Inflammatory macrophage treated with lipopolysaccharide for 4 hours (primary cell): ENCODE measurements at places on chromosomes 13 and 19.

DNA sequence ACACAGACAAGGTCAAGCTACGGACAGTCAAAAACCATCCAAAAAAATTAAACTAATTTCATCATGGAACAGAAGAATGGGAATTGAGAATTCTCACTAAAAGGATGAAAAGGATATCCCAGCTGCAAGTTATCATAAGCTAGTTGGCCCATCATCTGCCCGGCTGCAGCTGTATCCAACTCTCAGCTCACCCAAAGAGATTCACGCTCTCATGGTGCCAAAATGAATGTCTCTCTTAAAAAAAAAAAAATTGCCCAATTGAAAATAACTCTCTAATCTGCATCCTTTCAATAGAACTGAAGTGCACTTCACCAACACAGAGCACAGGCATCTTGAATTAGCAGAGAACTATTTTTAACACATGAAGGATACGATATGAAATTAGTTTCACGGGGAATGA lies 20.0 kb downstream of the ENOX1 start:
- DNase-seq: no peak

DNA sequence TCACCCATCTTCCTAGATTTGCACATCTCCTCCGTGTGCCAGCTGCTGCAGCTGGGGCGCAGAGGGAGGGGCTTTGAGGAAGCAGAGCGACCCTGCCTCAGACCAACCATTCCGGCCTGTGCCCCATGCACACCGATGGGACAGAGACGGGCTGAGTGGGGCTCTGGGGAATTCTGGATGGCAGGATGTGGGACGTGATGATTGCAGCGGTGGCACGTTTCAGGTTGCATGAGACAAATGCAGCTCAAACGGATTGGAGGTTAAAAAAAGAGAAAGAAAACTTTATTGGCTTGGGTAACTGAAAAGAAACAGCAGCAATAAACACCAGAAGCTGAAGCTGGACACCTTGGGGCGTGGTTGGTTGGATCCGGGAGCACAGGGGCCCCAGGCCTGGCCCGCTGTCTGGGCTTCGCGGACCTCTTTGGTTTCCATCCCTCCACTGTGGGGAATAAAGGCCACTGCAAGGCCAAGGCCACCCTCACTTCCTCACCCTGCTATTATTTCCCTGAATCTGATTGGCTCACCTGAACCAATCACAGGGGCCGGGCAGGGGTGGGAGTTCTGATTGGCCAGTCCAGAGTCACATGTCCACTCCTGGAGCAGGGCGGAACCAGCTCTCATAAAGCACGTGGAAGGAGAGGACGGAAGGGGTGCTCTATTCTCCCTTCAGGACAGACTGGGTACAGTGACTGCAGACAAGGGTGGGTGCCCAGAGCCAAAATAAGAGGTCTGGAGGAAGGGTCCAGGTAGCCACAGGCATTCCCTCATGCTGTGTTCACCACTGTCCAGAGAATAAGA lies 6.1 kb upstream of the ZNF787 start:
- DNase-seq: no peak

DNA sequence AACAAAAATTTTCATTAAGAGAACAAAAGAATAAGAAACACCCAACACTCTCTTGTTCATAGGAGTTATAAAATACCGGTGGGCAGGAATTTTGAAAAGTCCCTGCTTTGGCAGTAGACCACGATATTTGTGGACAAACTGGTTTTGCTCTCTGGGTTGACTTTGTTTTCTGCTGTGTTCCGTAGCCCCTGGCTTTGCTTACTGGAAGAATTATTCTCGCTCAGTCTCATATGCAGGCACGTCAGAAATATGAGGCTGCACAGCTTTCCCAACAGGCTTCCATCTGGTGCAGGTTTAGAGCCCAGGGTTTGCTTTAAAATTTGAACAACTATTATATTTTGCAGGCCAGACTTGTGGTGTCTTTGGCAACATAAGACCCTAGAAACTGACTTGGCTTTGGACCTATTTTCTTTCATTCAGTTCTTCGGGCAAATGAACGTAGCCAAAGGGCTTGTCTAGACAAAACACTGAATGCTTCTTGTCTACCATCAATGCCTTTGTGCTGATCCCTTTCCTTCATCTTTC lies 2012.6 kb downstream of the PCDH9 start:
- DNase-seq: no peak

DNA sequence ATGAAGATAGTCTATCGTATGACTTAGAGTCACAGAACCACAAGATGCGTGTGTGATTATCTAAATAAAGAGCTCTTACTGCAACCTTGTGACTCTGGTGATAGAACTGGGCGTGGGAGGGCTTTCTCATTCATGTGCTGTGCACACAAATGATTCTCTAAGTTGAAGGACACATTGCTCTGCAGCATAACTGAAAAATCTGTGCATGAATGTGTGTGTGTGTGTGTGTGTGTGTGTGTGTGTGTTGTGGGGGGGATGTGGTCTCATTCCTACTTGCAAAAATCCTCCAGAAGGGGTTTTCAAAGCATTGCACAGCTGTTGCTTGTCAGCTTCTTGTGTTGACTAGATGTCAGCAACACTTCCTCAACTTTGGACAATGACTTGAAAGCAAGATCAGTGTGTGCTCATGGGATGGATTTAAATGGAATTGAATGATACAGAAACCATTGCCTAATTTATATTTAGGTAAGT lies 22.4 kb downstream of the LRCH1 start:
- DNase-seq: peak; percentile 91

- no peak for DNase-seq
These were observed 3.7 kb upstream of the C2CD4C start for GRCh38 chr19:412356-413355.

DNA sequence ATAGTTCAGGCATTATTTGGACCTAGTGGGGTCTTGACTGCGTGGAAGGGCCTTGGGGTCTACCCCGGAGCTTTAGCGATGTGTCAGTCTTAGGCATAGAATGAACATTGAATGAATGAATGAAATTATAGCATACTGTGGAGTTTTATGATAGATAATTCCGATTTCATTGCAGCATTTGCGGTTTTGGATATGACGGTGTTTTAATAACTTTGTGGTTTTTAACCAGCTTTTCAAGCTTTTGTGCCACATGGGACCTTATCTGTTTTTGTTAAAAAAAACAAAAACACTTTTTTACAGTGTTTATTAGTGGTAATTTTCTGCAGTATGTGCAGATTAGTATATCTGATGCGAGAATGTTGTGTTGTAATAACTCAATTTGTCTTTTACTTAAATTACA lies 696 bp downstream of the NUP58 start:
- DNase-seq: no peak

DNA sequence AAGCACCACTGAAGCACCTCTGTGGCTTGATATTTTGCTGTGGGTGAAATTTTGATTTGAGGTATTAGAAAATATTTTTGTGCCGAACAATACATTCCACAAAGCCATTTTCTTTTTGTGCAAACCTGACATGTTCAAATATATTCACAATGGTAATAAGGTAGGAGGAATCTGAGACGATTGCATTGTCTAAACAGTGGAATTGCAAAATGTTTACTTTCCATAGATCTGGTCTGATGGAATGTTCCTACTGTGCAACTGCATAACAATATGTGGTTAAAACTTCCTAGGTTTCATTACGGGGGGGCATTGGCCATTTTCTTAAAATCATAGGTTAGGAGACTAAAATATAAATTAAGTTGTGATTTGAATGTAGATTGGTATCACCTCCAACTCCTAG lies 42.7 kb upstream of the AKAP11 start:
- no peak for DNase-seq

- peak; percentile 55 for DNase-seq
These were observed 10.6 kb upstream of the CEACAM4 start for GRCh38 chr19:41637484-41637883.

- DNase-seq: peak; percentile 60
These were observed 710 bp upstream of the BTBD2 start for GRCh38 chr19:2016041-2016807.

DNA sequence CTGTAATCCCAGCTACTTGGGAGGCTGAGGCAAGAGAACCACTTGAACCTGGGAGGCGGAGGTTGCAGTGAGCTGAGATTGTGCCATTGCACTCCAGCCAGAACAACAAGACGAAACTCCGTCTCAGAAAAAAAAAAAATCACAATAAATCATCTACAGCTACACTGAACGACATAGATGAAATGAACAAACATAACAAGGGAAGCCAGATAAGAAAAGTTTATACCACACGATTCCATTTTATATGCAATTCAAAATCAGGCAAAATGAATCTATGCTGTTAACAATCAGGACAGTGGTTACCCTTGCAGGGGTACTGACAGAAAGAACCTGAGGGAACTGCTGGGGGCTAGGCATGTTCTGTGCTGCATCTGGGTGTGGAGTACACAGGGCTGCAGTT lies 5.7 kb downstream of the XRCC1 start:
- DNase-seq: no peak

- DNase-seq: no peak
These were observed 153.5 kb upstream of the ZNF507 start for GRCh38 chr19:32191921-32192320.

DNA sequence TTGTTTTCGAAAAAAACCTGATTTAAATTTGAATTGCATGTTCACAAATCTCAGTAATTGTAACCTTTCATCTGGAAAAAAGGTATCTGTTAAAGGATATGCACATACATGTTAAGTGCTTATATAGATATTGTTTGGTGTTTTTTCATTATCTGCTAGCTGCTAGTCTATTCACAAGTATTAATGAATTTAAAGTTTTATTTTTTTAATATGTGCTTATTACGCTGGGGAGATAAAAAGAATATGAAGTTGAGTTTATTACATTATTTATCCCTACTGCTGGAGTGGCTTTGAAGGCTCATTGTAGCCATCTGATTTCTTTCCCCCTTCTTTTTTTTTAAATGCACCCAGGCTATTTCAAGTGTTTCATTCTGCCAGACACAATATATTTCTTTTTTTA lies 3.9 kb upstream of the MAB21L1 start:
- no peak for DNase-seq

- DNase-seq: no peak
These were observed 1.3 kb downstream of the SAFB start for GRCh38 chr19:5624018-5624663.
